ENCODE measurements at places on chromosomes 13 and 19.

- no peak for DNase-seq
Measured at GRCh38 chr13:42924344-42924743, 67.7 kb downstream of the EPSTI1 start.

DNA sequence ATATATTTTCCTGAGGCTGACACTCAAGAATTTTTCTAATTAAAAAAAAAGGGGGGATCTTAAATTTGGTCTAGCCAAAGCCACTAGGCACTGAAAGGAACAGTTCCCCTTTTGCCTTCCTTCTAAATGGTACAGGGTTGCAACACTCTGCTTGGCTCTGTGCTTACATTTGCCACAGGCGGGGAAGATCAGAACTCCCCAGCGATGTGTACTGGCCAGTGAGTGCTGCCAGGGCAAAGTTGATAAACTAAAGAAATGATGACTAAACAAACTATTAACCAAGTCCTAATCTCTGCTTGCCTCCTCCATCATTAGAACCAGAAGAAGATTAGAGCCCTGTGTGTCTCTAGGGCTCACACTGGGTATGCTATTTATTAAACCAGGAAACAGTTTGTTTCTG lies 75.3 kb upstream of the SCEL start:
- DNase-seq, result peak; percentile 79

DNA sequence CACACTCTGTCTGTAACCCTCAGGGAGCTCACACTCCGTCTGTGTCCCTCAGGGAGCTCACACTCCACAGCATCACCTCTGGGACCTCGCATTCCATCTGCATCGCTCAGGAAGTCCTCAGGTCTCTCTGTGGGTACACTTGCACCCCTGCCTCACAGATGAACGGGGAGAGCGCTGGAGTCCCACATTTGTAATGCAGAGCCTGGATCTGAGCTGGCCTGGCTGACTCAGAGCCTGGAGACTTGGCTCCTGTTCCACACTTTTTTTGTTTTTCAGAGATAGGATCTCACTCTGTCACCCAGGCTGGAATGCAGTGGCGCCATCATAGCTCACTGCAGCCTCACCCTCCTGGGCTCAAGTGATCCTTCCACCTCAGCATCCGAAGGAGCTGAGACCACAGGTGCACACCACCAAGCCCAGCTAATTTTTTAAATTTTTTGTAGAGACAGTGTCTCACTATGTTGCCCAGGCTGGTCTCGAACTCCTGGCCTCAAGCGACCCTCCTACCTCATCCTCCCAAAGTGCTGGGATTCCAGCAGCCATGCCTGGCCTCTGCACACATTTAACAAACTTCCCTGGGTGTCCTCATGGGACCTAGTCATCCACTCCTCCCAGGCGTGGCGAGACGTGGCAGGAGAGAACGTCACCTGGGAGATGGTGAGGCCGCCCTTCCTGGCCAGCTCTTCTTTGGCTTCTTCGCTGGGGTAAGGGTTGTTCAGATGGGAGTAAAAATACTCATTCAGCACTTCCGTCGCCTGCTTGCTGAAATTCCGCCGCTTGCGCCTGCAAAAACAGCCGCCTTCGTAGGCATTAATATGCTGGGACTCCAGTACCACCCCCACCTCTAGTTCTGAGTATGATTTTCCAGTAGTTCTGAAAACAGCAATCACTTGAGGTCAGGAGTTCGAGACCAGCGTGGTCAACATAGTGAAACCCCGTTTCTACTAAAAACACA lies 31.0 kb downstream of the CILP2 start:
- DNase-seq, result no peak

- peak; percentile 61 for DNase-seq
Measured at GRCh38 chr13:78659732-78660494, 958 bp upstream of the OBI1 start.

GRCh38 chr19:49085868-49086232 lies 599 bp downstream of the SNRNP70 start:
- no peak for DNase-seq

DNA sequence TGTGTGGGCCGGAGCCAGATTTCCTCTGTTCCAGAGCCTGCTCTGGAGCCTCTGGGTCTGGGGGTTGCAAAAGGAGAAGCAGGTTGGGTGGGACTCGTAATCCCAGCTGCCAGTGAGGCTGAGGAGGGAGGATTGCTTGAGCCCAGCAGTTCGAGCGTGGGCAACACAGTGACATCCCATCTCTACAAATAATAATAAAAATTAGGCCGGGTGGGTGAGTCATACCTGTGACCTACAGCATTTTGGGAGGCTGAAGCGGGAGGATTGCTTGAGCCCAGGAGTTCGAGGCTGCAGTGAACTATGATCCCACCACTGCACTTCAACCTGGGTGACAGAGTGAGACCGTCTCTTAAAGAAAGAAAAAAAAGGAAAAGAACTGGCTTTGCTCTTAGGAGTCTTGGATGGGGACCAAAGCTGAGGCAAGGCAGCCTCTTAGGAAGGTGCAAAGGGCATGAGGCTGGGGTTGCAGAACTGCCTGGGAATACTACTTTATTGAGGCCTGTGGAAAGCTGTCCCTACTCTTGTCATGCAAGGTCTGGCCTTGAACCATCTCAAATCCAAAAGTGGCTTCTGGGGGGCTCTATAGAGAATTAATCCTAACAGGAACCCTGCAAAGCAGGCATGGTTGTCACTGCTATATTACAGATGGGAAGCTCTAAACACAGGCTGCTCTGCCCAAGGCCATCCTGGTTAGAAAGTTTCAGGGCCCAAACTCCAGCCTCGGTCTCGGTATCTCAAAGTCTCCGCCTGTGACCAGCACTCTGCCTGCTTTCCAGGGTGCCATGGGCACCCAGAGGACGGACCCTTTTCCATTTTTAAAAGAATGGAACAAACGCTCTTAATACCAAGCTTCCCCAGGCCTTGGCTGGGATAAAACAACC lies 880 bp upstream of the C19orf12 start:
- DNase-seq, result no peak

Measured in hematopoietic multipotent progenitor cell treated with erythropoietin and hydrocortisone succinate and interleukin-3 and kit ligand, for 4 days (in vitro differentiated cells).